BJ (cell line): ENCODE measurements at places on chromosomes 6 and 20. TPM values are rescaled to one million over a fixed set of nuclear protein-coding genes. Genes with fewer than 3 reads are reported as not detected.

Gene FAM217B
- 5.5 and 9.2 TPM in 2 replicates for polyA plus RNA-seq

Gene BPIFB4
- polyA plus RNA-seq = not detected in 2 replicates

Gene TBXT
- polyA plus RNA-seq = not detected in 2 replicates

Gene SLC52A3
- polyA plus RNA-seq = not detected in 2 replicates

Gene LPA
- polyA plus RNA-seq = not detected in 2 replicates

Gene IL17A
- polyA plus RNA-seq = not detected in 2 replicates

Gene LGSN
- not detected in 2 replicates for polyA plus RNA-seq

Gene GSTA3
- not detected in 2 replicates for polyA plus RNA-seq

Gene SCRT2
- not detected in 2 replicates for polyA plus RNA-seq

Gene PABPC1L
- 40.5 and 55.0 TPM in 2 replicates for polyA plus RNA-seq

Gene RALGAPA2
- 1.4 and 1.6 TPM in 2 replicates for polyA plus RNA-seq

Gene KIF25
- not detected in 2 replicates for polyA plus RNA-seq

Gene SMLR1
- polyA plus RNA-seq = not detected in 2 replicates

Gene PGBD1
- 3.1 and 3.4 TPM in 2 replicates for polyA plus RNA-seq

Gene VEGFA
- polyA plus RNA-seq = 197 and 357 TPM in 2 replicates

Gene OR2H2
- not detected in 2 replicates for polyA plus RNA-seq

Gene PDE7B
- 1.7 and 2.7 TPM in 2 replicates for polyA plus RNA-seq

Gene RBM24
- 14.7 and 19.9 TPM in 2 replicates for polyA plus RNA-seq

Gene SYCP2
- 0.47 and 1.2 TPM in 2 replicates for polyA plus RNA-seq

Gene AARS2
- 4.5 and 7.3 TPM in 2 replicates for polyA plus RNA-seq

Gene SEMG1
- not detected in 2 replicates for polyA plus RNA-seq

Gene SDCBP2
- polyA plus RNA-seq = 4.3 and 6.2 TPM in 2 replicates

Gene IL20RA
- not detected in 2 replicates for polyA plus RNA-seq

Gene ZNF391
- 0.27 and 0.50 TPM in 2 replicates for polyA plus RNA-seq

Gene RFX6
- not detected in 2 replicates for polyA plus RNA-seq

Gene PLN
- 0.05 and 0.10 TPM in 2 replicates for polyA plus RNA-seq

Gene KHDC1L
- polyA plus RNA-seq = 0.31 TPM in 1 of 2 replicates, not detected in the other

Gene PREX1
- 0.75 and 1.3 TPM in 2 replicates for polyA plus RNA-seq

Gene MATN4
- 0.05 and 0.06 TPM in 2 replicates for polyA plus RNA-seq

Gene SMPDL3A
- polyA plus RNA-seq = 6.4 and 10.4 TPM in 2 replicates

Gene HLA-DPB1
- polyA plus RNA-seq = 8.2 and 11.2 TPM in 2 replicates

Gene WFDC10B
- polyA plus RNA-seq = not detected in 2 replicates

Gene GPSM3
- 9.8 and 13.3 TPM in 2 replicates for polyA plus RNA-seq

Gene REPS1
- 27.2 and 29.9 TPM in 2 replicates for polyA plus RNA-seq

Gene NMBR
- polyA plus RNA-seq = 0.07 TPM in 1 of 2 replicates, not detected in the other

Gene TRIM40
- not detected in 2 replicates for polyA plus RNA-seq

Gene SUMO4
- polyA plus RNA-seq = 0.23 TPM in 1 of 2 replicates, not detected in the other

Gene SIM1
- polyA plus RNA-seq = 27.1 and 32.9 TPM in 2 replicates
